ENCODE measurements at places on chromosomes 1 and 21.

DNA sequence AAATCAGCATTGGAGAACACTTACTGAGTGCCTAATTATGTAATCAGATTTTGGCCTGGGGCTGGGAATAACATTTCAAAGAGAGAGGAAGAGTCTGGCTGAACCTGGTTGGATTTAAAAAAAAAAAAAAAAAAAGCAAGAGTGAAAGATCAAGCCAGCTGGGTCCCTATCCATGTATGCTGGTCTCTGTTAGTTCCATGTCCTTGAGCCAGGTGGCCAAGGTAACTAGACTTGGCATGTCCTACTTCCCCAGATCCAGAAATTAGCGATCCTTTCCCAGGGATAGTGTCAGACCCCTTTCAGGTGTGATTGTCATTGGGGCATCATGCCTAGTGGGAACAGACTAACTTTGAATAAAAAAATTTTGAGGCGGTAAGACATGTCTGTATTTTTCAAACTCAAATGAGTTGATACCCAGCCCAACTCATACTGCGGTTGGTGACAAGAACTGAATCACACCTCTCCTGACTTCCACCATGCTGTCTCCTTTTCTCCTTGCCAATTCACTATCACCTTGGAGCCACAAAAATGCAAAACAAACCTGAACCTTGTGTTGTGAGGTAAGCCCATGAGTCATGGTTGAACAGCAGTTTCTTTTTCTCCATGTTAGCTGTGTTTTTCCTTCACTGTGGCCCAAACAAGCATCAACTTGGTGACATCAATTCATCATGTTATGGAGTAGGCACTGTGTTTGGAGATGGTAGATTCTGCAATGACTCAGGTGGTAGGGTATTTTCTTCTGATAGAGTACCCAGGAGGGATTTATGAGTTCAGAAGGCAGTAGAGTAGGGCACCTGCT, 24.5 kb upstream of the PPP2R5A start:
- no peak for DNase-seq

GRCh38 chr1:47849591-47850261, 147.5 kb downstream of the TRABD2B start:
- DNase-seq, result no peak

DNA sequence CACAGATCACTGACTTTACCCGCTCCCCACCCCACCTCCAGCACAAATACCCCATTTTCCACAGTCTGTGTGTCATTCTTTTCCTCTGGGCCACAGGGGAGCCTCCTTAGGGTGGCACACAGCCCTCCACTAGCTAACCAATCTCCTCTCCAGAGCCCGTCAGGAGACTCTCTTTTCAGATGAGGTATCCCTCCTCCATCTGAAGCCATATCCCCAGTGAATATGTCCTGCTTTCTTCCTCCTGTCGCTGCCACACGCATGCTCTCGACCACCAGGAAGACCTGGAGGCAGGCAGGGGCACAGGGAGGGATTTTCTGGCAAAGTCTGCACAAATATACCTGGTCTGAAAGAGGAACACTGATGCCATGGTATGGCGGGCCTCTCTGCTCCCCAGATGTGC, 635 bp downstream of the ZNF648 start:
- no peak for DNase-seq

- DNase-seq, result no peak
These were observed 47.1 kb upstream of the CYP2J2 start for GRCh38 chr1:59973719-59974118.

DNA sequence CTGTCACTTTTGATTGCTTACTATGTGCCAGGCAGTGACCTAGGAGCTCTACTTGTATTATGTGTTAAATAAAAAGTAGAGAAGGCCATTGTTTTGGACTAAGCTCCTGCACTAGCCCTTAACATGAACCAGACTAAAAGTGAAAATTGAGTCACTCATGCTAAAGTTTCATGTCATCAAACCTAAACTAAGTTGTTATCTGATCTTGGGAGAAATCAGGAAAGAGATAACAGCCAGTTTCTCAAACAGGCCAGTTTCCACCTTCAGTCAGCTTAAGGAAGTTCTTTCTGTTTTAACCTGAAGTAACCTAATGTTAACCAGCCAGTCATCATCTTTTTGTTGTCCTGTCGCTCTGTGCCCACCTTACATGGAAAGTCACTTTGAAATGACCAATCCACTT, 102.1 kb upstream of the MARK1 start:
- DNase-seq, result no peak

DNA sequence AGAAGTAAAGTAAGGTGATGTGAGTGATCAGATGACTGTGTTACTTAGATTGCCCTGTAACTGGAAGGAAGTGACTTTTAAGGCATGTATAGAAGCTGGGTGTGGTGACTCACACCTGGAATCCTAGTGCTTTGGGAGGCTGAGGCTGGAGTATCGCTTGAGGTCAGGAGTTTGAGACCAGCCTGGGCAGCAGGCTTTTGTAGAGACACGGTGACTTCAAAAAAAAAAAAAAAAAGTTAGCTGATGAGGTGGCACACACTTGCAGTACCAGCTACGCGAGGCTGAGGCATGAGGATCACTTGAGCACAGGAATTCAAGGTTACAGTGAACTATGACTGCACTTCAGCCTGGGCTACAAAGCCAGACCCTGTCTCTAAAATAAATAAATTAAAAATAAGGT, 2.3 kb upstream of the USP16 start:
- no peak for DNase-seq

DNA sequence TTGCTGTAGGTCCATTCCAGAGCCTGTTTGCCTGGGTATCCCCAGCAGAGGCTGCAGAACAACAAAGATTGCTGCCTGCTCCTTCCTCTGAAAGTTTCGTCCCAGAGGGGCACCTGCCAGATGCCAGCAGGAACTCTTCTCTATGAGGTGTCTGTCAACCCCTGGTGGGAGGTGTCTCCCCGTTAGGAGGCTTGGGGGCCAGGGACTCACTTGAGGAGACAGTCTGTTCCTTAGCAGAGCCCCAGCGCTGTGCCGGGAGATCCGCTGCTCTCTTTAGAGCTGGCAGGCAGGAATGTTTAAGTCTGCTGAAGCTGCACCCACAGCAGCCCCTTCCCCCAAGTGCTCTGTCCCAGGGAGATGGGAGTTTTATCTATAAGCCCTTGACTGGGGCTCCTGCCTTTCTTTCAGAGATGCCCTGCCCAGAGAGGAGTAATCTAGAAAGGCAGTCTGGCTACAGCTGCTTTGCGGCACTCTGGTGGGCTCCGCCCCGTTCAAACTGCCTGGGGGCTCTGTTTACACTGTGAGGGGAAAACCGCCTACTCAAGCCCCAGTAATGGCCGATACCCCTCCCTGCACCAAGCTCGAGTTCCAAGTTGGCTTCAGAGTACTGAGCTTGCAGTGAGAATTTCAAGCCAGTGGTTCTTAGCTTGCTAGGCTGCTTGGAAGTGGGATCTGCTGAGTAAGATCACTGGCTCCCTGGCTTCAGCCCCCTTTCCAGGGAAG, 8.7 kb upstream of the SLC25A24 start:
- no peak for DNase-seq

GRCh38 chr1:75330624-75331023, 196.4 kb downstream of the LHX8 start:
- no peak for DNase-seq

DNA sequence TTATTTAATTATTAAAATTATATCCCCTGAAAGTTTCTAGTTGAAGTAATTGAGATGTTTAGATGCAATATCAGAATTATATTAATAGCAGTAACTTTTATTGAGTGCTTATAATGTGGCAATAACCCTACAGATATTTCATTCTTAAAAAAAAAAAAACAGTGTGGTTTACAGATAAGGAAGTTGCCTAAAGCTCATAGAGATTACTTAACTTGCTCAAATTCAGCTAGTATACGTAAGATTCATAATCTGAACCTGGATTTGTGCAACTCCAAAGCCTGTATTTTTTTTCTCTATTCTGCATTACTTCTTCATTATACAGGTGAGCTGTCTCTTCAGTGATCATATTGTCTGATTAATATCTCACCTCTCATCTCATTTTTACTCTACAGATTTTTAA, 156.0 kb upstream of the PTBP2 start:
- no peak for DNase-seq

DNA sequence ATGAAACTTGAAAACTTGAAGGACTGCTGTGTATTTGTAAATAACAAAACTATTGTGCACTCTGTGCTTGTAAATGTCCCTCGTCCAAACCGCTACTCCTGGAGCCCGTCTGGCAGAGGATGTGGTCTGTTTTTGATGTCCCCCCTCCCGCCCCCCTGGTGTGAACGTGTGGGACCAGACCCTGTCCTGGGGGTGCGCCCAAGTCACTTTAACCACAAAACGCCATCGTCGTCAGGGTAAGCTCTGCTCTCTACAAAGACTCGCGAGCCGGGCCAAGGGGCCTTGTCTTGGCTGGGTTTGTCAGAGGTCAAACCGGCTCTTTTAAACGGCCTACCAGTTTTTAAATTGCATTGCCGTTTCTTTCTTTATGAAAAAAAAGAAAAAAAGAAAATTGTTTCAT, 87.4 kb upstream of the TMEM51 start:
- DNase-seq, result no peak

DNA sequence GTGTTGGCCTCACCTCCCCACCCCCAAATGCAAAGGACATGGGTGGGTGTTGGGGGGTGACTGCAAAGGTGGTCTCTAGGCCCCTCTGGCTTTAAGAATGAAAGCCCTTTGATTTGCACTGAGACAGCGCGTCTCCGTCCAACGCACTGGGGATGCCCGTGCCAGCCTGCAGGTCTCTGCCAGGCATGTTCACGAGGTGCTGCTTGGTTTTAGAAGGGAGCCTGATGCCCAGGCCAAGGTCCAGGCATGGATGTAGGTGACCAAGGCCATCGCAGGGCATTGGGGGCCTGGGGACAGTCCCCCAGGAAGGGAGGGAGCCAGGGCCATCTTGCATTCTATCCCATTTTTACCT, 363.6 kb upstream of the VAMP3 start:
- DNase-seq, result no peak

DNA sequence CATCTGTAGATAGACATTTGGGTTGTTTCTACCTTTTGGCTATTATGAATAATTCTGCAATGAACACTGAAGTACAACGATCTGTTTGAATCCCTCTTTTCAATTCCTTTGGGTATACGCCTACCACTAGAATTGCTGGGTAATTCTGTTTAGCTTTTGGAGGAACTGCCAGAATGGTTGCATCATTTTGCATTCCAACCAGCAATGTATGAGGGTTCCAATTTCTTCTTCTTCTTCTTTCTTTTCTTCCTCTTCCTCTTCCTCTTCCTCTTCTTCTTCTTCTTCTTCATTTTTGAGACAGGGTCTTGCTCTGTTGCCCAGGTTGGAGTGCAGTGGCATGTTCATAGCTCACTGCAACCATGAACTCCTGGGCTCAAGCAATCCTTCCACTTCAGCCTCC, 13.8 kb upstream of the THEM5 start:
- DNase-seq, result no peak

DNA sequence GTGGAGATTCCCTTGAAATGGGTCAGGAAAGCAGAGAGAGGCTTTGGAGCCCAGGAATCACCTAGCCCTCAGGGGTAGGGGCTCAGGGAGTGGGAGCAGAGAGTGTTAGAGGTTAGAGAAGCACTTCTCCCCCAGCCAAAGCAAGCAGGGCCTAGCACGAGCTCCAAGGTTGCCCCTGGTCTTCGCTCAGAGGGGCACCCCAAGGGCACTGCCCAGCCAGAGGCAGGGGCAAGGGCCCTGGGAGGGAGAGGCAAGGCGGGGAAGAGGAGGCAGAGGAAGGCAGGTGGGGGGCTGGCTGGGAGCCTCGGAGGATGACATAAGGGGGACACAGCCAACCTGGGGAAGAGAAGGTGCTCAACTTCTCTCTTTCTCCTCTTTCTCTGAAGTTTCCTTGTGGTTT, 71.9 kb downstream of the CASZ1 start:
- no peak for DNase-seq

DNA sequence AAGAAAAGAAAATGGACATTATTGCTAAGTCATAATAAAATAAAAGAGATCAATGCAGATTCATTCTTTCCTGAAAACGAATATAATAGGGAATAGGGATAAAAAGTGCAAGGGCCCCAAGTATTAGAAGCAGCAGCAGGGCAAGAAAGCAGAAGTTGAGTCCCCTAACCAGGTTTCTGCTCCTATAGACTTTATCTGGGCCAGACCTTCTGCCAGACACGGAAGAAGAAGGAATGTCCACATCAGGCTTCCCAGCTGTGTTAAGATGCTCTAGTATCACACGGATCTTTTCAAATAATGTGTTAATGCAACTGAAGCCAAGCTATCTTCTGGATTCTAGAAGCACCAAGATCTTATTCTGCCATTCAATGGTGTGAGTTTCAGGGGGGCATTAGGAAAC, 26.9 kb downstream of the CD244 start:
- DNase-seq, result no peak

GRCh38 chr1:93275634-93276295, 69.9 kb upstream of the DR1 start:
- no peak for DNase-seq

DNA sequence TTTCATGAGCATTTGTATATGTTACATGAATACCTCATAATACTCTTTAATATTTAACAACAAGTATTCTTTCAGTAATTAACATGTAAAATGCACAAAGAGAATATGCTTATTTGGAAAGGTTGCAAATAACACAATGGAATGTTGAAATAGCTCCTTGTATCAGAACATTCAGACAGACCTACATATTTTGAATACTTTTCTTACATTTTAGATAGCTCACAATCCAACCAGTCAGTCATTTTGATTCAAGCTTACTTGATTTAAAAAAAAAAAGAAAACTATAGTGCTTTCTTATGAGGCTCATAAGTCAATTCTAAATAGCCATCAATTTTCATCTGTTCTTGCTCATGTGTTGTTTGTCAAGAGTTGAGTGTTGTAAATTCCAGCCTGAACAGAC, 518.8 kb downstream of the ADGRL2 start:
- DNase-seq, result no peak

DNA sequence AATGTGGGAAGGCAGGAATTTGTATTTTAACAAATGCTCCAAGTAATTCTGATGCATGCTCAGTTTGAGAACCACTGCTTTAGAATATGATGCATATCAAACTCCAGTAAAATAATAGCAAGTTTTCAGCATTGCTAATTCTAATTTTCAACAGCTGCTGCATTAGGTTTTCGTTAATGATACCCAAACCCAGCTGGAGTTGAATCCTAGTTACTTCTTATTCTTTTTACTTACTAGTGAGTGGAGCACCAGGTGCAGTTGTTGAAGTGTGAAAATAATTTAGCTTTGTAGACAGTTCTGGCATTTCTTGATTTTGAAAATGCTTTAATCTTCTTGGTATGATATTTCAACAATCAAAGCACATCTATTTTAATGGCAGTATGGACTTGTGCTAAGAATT, 138.5 kb downstream of the HS2ST1 start:
- DNase-seq, result no peak

DNA sequence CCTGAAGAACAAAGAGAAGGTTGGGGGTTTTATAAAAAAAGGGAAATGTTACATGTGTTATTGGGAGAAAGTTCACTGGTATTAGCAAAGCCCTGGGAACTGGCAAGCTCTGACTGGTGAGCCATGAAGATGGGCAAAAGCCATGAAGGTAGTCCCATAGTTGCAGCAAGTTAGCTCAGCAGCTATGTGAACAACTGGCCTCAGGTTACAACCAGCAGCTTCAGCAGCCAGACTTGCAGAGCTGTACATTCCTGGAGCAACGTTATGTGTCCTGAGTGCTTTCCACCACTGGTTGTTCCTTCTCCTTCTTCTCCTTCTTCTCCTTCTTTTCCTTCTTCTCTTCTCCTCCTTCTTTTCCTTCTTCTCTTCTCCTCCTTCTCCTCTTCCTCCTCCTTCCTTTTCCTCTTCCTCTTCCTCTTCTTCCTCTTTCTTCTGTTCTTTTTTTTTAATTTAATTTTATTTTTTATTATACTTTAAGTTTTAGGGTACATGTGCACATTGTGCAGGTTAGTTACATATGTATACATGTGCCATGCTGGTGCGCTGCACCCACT, 56.1 kb upstream of the TLR5 start:
- DNase-seq, result no peak

GRCh38 chr1:70552662-70553566, 141.8 kb downstream of the CTH start:
- DNase-seq, result no peak
